ENCODE measurements at places on chromosomes 16 and 17.
A peak's percentile ranks its signal among the peaks of the same experiment; 100 is the strongest.

DNA sequence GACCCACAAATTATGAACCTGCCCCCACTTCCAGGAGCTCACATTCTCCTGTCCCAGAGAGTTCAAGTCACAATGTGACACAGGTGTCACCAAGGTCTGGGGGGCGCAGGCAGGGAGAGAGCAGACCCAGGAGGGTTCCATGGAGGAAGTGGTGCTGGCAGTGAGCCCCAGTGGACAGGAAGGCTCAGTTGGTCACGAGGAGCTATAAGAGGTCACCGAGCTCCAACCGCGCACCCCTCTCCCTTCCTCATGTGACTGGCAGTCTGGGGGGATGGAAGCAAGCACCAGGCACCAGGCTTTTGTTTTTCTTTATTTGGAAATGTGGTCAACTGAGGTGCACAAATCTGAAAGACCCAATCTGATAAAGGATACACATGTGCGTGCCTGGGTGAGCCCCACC is 2.5 kb downstream of the ITGAD start:
- H3K4me1 ChIP-seq = peaks cover 4% of the 10 kb centered on the region
- no peak for DNase-seq
- peaks cover 7% of the 10 kb centered on the region for H3K27me3 ChIP-seq
- H3K36me3 ChIP-seq = no peaks in the 10 kb centered on the region
- no peak overlapping the region for H3K4me3 ChIP-seq

GRCh38 chr17:80765241-80765961 is 220.8 kb downstream of the RPTOR start:
- no peak overlapping the region for H3K27ac ChIP-seq
- peaks cover 10% of the 10 kb centered on the region for H3K36me3 ChIP-seq
- peak overlapping the region; percentile 25 for H3K4me3 ChIP-seq
- H3K27me3 ChIP-seq = no peaks in the 10 kb centered on the region
- peaks cover 17% of the 10 kb centered on the region for H3K4me1 ChIP-seq

DNA sequence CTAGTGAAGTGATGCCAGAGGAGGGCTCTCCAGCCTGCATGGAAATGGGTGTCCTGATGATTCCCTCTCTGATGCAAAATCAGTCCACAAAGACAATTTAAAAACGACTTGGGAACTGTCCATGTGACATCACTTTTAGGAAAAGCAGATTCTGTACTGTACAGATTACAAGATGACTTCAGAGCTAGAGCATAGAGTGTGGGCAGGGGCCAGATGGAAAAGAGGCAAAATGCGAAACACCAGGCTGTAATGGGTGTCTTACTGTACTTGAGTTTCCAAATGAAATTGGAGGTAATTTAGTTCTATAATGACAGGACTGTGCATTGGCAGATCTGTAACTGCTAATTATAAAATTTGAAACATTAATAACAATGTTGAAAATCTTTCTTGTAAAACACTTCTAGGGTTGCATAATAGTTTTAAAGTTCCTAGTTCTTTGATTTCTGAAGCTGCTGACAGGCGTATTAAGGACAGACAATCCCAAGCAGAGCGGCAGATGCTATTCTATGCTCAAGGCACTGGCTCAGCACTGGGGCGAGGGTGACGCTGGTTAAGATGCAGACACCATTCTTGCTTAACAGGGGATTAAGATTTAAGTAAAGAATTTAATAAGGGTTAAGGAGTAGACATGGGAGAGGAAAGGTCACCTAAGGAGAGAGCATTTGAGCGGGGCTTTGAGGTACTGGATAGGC is 29.6 kb downstream of the OGFOD1 start:
- H3K27ac ChIP-seq = peak overlapping the region; percentile 55
- no peak for DNase-seq
- H3K27me3 ChIP-seq = no peaks in the 10 kb centered on the region
- no peaks in the 10 kb centered on the region for H3K4me1 ChIP-seq

DNA sequence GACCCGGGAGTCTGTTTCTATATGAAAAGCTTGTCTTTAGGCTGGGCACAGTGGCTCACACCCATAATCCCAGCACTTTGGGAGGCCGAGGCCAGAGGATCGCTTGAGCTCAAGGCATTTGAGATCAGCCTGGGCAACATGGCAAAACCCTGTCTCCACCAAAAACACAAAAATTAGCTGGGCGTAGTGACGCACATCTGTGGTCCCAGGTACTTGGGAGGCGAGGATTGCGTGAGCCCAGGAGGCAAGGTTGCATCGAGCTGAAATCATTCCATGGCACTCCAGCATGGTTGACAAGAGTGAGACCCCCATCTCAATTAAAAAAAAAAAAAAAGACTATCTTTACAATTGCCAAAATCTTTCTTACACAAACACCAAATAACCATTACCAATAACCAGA is 22.7 kb upstream of the RFFL start:
- H3K36me3 ChIP-seq = no peaks in the 10 kb centered on the region
- no peaks in the 10 kb centered on the region for H3K27me3 ChIP-seq
- H3K4me1 ChIP-seq = peaks cover 31% of the 10 kb centered on the region
- no peak overlapping the region for H3K4me3 ChIP-seq

GRCh38 chr16:1674306-1674705 is 3.8 kb upstream of the JPT2 start:
- no peak for DNase-seq
- H3K27me3 ChIP-seq = no peaks in the 10 kb centered on the region
- no peak overlapping the region for H3K27ac ChIP-seq
- H3K4me3 ChIP-seq = no peak overlapping the region
- H3K4me1 ChIP-seq = peaks cover 7% of the 10 kb centered on the region

- no peaks in the 10 kb centered on the region for H3K27me3 ChIP-seq
- DNase-seq = no peak
- H3K4me3 ChIP-seq = no peak overlapping the region
- no peak overlapping the region for H3K27ac ChIP-seq
- no peaks in the 10 kb centered on the region for H3K4me1 ChIP-seq
- no peaks in the 10 kb centered on the region for H3K36me3 ChIP-seq
Measured at GRCh38 chr17:22123536-22124281, 431.4 kb downstream of the KCNJ18 start.

GRCh38 chr17:2849327-2849670 is 53.1 kb downstream of the RAP1GAP2 start:
- no peak overlapping the region for H3K27ac ChIP-seq
- DNase-seq = no peak
- H3K4me1 ChIP-seq = peaks cover 21% of the 10 kb centered on the region
- H3K36me3 ChIP-seq = peaks cover 9% of the 10 kb centered on the region
- H3K4me3 ChIP-seq = no peak overlapping the region

- no peak for DNase-seq
- no peaks in the 10 kb centered on the region for H3K36me3 ChIP-seq
- H3K27ac ChIP-seq = no peak overlapping the region
- H3K4me1 ChIP-seq = no peaks in the 10 kb centered on the region
- H3K4me3 ChIP-seq = no peak overlapping the region
Measured at GRCh38 chr17:7781429-7781828, 52.6 kb upstream of the KDM6B start.

GRCh38 chr16:17777408-17777863 is 306.7 kb upstream of the XYLT1 start:
- no peaks in the 10 kb centered on the region for H3K4me1 ChIP-seq
- H3K36me3 ChIP-seq = no peaks in the 10 kb centered on the region
- peaks cover 11% of the 10 kb centered on the region for H3K27me3 ChIP-seq
- no peak overlapping the region for H3K27ac ChIP-seq
- no peak for DNase-seq
- no peak overlapping the region for H3K4me3 ChIP-seq

GRCh38 chr16:11553371-11553770 is 33.3 kb downstream of the LITAF start:
- H3K4me3 ChIP-seq = no peak overlapping the region
- no peaks in the 10 kb centered on the region for H3K27me3 ChIP-seq
- H3K4me1 ChIP-seq = no peaks in the 10 kb centered on the region
- peaks cover 49% of the 10 kb centered on the region for H3K36me3 ChIP-seq
- DNase-seq = no peak

GRCh38 chr17:83064021-83064731 is 15.2 kb upstream of the METRNL start:
- no peaks in the 10 kb centered on the region for H3K36me3 ChIP-seq
- no peak for DNase-seq
- peaks cover 7% of the 10 kb centered on the region for H3K27me3 ChIP-seq
- no peak overlapping the region for H3K4me3 ChIP-seq
- no peak overlapping the region for H3K27ac ChIP-seq

Data from memory B cell (primary cell).